ENCODE measurements at places on chromosomes 4 and X.

DNA sequence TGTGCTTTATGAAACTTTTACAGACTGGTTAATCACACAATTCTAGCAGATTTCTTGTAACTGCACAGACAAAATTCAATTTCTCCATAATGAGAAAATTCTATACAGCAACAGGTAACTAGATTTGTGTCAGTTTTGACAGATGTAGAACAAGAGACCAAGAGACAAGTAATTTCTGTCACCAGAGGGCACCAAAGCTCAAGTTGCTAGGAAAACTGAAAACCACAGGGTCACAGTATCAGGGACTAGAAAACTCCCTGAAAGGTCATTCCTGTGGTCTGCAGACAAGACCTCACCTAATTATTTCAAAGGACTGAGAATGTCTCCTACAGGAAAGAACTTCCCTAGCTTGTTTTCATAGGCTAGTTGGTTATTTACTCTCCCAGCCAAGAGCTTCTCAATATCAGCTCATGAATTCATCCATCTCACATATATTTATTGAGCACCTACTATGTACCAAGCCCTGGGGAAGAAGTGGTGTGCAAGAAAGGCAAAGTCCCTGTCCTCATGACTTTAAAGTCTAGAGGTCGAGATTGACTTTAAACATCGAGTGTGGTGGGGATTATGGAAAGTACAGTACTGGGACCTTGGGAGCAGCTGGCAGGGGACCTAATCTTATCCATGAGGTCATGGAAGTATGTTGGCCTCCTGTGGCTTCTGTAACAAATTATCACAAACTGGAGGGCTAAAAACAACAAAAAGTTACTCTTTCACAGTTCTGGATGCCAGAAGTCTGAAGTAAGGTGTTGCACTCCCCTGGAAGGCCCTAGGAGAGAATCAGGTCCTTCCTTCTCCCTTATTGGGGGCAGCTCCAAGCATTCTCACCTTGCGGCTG is 47.8 kb upstream of the SETD7 start:
- no peaks in the 10 kb centered on the region for H3K36me3 ChIP-seq
- no peaks in the 10 kb centered on the region for H3K27me3 ChIP-seq
- peaks cover 16% of the 10 kb centered on the region for H3K4me1 ChIP-seq
- no peak overlapping the region for H3K27ac ChIP-seq
- peak; percentile 83 for DNase-seq
- H3K4me3 ChIP-seq: no peak overlapping the region

GRCh38 chrX:37825215-37825842 is 22.0 kb downstream of the DYNLT3 start:
- H3K4me3 ChIP-seq: no peak overlapping the region
- H3K27me3 ChIP-seq: no peaks in the 10 kb centered on the region
- no peaks in the 10 kb centered on the region for H3K36me3 ChIP-seq
- no peaks in the 10 kb centered on the region for H3K4me1 ChIP-seq
- H3K27ac ChIP-seq: no peak overlapping the region
- DNase-seq: peak; percentile 40

DNA sequence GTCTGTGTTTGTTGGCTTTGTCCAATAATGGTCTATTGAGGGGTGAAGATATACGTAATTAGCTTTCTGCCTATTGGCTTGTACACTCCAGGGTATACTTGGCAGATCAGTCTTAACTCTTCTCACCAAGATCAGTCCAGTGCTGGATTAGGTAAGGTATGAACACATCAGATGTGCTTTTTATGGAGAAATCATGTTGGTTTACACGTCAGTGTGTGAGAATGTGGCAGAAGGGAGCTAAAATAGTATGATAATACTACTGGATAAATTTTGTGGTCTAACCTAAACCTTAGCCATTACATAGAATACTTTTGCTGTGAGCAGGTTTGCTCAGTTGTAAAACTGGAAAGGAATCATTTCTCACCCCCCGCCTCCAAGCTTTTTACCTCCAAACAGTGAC is 4.2 kb downstream of the PDHA1 start:
- peaks cover under 1% of the 10 kb centered on the region for H3K4me1 ChIP-seq
- no peak for DNase-seq
- no peak overlapping the region for H3K27ac ChIP-seq
- no peak overlapping the region for H3K4me3 ChIP-seq

GRCh38 chr4:99586322-99586721 is 11.7 kb downstream of the MTTP start:
- no peaks in the 10 kb centered on the region for H3K27me3 ChIP-seq
- H3K36me3 ChIP-seq: no peaks in the 10 kb centered on the region
- no peaks in the 10 kb centered on the region for H3K4me1 ChIP-seq
- no peak for DNase-seq
- no peak overlapping the region for H3K27ac ChIP-seq
